ENCODE measurements at places on chromosomes 2 and 18. TPM values are rescaled to one million over a fixed set of nuclear protein-coding genes. Genes with fewer than 3 reads are reported as not detected.
A peak's percentile ranks its signal among the peaks of the same experiment; 100 is the strongest.

Gene MDH1B
- 0.37 TPM for total RNA-seq

Gene CACNB4
- total RNA-seq: 0.44 TPM

DNA sequence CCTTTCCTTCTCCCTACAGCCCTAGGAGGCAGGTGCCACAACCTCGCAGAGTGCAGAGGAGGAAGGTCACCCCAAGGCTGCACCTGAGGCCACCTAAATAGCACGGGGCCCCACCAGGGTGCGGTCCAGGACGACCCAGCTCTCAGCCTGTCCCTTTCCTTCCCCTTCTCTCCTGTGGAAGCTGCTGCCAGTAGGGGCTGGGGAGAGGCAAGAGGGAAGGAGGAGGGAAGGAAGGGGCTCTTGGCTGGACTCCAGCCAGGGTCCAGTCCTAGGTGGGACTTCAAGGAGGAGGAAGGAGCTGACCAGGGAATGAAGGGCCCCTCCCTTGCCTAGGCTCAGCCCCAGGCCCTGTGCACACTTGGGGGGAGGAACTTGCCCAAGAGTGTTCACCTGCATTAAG is 11.1 kb downstream of the CRACDL start:
- no peak for DNase-seq

Gene COPS9
- 119 TPM for total RNA-seq

DNA sequence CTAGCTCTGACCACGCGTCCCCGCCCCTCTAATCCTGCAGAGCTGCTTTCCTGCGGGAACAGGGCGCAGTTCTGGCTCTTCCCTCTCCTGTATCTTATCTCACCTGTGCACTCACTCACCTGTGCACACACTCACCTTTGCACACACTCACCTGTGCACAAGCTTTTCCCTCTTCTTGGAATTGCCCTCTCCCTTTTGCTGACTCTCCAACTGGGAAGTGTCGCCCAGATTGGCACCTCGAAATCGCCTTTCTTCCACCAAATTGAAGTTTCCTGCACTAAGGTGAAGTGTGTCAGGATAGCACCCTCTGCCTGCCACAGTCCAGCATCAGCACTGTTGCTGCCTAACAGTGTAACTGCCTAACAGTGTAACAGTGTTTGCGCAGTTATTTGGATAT is 566 bp upstream of the CMPK2 start:
- peak; percentile 46 for DNase-seq

DNA sequence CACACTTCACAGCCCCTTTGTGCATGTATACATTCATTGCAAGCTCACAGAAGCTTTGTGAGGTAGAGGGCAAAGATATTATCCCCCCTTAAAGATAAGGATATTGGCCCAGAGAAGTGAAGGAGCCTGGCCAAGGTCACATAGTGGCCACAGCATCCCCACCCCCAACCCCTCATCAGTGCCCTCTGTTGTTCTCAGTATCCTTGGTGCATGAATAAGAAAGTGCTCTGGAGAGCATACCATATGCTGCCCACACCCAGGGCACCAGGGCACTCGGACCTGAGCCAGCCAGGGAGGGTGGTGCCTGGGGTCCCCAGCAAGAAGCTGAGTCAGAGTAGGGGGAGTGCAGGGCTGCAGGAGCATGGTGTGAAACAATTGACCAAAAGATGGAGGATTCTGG is 3.3 kb downstream of the DYSF start:
- DNase-seq: no peak

- DNase-seq: no peak
Observed at GRCh38 chr2:23520256-23520655, 135.3 kb downstream of the KLHL29 start.

DNA sequence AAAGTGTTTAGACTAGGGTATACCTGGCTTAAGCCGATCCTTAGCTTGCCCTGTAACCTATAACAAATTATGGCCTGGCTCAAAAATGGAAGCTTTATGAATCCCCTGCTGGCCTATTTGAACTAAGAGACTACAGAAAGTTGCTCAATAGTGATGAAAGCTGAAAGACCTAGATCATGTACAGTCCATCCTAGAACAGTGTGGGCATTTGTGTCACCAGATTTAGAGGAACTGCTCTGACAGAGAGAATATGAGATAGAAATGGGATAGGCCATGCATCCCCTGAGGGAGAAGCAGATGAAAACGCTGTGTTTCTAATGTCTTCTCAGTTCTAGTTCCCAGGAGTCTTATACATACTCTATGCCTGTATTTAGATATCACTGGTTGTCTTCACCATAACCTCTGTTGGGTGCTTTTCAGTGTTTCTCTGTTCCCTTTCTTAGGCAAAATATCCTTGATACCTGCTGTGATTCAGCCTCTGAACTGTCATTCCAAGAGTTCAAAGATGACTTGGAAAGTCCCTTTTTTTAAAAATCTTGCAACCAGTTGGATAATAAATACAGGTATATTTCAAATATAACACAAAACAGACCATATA is 246.9 kb upstream of the SLC39A10 start:
- no peak for DNase-seq

Gene NRP2
- total RNA-seq: 5.4 TPM
